ENCODE measurements at places on chromosomes 4 and X.
A peak's percentile ranks its signal among the peaks of the same experiment; 100 is the strongest.

GRCh38 chr4:48100256-48100655 lies 33.8 kb downstream of the TXK start:
- DNase-seq: no peak

- no peak for DNase-seq
These were observed 273.5 kb upstream of the HS3ST1 start for GRCh38 chr4:11701966-11702725.

GRCh38 chr4:28976369-28976768 lies 1743.8 kb upstream of the PCDH7 start:
- DNase-seq: no peak

DNA sequence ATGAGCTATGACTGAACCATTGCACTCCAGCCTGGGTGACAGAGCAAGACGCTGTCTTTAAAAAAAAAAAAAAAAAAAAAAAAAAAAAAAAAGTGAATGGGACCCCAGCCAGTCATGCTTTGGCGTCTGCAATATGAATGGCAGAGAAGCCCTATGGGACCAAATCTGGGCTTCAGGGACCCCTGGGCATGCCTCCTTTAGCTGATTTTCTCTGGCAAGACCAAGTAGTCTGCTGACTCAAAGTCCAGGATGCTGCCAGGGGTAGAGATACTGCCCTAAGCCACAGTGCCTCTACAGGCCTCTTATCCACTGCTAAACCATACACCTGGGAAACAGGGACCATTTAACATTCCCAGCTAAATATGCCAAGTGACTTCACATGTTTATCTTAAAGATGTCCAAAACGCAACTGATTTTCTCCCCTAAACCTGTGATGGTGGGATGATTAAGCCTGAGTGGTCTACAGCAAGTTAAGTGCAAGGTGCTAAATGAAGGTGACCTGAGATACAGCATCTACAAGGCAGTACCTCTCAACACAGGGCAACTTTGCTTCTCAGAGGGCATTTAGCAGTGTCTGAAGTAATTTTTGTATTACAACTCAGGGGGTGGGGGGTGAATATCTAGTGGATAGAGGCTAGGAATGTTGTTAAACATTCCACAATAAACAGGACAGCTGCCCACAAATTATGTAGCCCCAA lies 5.8 kb downstream of the RPS4X start:
- no peak for DNase-seq

- DNase-seq: no peak
These were observed 60.5 kb downstream of the CPE start for GRCh38 chr4:165439344-165439743.

GRCh38 chr4:155391932-155392331 lies 15.2 kb upstream of the MAP9 start:
- no peak for DNase-seq

DNA sequence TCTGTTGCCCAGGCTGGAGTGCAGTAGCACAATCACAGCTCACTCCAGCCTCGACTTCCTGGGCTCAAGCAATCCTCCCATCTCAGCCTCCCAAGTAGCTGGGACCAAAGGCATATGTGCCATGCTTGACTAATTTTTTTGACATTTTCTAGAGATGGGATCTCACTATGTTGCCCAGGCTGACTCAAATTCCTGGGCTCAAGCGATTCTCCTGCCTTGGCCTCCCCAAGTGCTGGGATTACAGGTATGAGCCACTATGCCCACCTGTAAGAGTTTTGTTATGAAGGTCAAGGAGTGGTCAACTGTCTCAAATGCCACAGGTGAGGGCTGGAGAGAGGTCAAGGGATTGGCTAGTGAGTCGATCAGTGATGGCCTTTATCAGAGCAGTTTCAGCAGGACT lies 32.5 kb downstream of the TMEM150C start:
- DNase-seq: no peak

GRCh38 chrX:110462957-110463356 lies 104.3 kb downstream of the RTL9 start:
- DNase-seq: no peak

- DNase-seq: no peak
These were observed 189.5 kb downstream of the GASK1B start for GRCh38 chr4:157983300-157983699.

- DNase-seq: no peak
These were observed 35.3 kb upstream of the SCRG1 start for GRCh38 chr4:173434231-173434630.

- DNase-seq: no peak
These were observed 959 bp upstream of the REST start for GRCh38 chr4:56906489-56907393.

DNA sequence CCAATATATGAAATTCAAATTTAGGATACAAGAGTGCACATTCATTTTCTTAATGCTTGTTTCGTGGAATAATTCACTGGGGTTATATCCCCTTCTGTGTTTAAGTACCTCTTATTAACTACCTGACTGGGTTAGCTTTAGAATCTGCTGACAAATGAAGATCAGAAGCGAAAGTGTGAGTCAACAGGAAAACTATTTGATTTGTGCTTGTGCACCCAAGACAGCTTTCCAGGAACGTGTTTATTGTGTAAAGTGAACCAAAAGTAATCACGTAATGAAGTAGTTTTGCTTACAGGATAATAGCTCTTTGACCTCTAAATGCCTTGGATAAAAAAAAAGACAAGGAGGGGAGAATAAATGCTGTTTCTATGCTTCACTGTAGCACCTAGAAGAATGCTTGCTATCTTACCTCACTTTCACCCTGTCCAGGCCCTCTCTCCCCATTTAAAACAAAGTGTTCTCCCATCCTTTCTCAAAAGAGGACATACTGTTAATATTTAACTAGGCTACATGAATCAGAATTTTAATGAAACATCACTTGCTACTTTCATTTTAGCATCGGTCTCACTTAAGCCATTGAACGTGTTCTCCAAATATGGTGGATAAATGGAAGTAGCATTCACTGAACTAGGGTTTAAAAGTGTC lies 141.9 kb downstream of the THOC2 start:
- no peak for DNase-seq

GRCh38 chr4:4572821-4573220 lies 31.0 kb upstream of the STX18 start:
- no peak for DNase-seq

DNA sequence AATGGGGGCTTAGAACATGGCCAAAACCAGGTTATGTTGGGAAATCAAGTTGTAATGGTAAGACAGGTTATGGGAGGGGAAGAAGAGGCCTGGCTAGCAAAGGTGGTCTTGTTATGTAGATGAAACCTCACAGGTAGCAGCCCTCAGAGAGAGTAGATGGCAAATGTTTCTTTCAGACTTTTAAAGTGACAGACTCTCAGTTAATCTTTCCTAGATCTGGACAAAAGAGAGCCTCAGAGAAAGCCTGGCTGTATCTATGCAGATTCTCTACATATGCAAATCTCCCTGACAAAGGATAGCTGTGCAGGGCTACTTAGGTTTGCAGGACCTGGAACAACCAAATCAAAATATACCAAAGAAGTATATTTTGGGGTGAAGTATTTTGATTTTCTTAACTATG lies 284.1 kb upstream of the AMOT start:
- no peak for DNase-seq

DNA sequence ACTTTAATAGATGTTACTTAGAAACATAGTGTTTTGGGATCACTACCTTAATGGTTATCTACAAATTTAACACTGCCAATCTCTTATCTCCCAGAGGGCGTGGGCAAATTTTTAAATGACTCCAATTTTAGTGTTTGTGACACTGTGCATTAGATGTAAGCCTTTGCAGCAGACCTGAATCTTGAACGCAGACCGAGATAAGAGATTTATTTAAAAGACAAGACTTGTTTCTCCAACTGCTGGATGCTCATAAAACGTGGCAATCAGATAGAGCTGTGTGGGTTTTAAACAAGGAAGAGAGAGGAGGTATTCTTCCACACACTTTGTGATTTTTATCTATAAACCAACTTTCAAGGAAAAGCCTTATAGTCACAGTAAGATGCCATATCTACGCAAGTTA lies 252.5 kb upstream of the NR3C2 start:
- DNase-seq: no peak

GRCh38 chrX:46325312-46325877 lies 219.8 kb downstream of the ZNF674 start:
- no peak for DNase-seq

DNA sequence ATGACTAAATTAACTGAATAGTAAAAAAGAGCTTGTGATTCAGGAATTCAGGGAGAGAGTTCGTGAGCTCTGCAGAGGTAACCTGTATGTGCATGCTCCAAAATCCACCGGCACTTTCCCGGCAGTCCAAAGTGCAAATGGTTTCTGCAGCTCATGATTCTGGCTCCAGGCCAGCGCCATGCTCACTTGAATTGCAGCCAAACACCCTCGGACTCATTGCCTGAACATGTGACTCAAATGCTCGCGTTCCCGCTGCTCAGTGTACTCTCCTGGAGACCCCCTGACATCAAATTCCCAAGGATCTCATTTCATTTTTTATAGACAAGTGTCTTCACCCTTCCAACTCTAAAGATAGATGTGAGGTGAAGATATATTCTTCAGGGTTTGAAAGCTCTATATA lies 44.1 kb upstream of the SH3RF1 start:
- peak; percentile 40 for DNase-seq

- no peak for DNase-seq
These were observed 1.0 kb upstream of the USP27X start for GRCh38 chrX:49878128-49878833.

DNA sequence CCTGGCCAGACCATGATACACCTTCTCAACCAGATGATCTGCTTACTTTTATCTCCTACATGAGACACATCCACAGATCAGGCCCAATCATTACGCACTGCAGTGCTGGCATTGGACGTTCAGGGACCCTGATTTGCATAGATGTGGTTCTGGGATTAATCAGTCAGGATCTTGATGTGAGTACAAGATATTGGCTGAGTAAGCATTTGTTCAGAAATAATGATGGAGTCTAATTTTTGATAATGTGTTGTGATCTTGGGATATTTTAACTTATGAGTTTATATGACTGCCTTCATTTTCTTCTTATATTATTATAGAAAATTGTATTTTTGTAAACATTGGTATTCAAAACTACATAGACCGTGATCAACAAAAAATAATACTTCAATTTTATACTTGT lies 39.4 kb downstream of the SLC10A6 start:
- DNase-seq: no peak

- no peak for DNase-seq
These were observed 20.2 kb upstream of the TMEM184C start for GRCh38 chr4:147596981-147597380.

DNA sequence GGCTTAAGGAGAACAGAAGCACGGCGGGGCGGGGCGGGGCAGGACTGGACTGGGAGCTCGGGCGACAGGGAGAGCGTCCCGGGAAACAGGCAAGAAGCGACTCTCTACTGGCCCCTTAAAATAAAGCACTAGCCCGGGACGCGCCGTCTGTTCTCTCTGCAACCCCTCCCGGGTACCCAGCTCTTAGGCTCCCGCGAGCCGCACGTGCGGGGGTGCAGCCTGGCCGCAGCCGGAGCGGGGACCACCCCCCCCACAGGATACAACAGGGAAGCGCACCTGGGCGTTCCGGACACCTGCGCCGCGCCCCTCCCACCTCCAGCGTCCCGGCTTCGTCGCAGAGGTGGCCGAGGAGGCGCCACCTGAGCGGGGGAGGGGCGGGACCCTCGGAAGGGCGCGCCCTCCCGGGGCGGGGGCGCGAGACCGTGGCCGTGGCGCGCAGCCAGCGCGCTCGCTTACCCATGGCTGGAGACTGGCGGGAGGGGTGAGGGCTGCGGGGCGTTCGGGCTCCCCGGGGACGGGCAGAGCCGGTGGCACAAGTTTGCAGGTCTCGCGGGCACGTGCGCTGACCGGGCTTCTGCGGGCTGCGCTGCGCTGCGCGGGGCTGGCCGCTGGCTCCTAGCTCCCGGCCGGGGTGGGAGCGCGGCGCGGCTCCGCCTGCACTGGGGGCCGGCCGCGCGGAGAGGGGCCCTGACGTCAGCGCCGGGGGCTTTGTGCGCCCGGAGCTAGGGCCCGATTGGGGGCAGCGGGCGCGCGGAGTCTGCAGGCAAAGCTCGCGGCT lies 91.5 kb downstream of the GEMIN8 start:
- peak; percentile 43 for DNase-seq

DNA sequence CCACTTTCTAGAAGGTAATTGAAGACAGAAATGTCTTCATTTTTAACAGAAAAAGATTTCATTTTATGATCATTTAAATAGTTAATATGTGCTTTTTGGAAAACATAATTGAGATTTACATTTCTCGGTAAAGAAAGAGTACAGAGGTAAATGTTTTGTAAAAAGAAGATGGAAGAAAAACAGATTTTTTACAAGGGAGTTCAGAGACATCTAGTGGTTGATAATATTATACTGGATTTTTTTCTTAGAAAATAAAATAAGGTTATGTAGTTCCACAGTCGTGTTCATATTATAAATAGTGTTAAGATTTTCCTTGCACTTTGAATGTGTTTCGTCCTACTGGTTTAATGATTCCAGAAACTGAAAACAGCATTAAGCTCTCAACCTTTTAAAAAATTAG lies 60.6 kb downstream of the SMARCA1 start:
- no peak for DNase-seq

- peak; percentile 1 for DNase-seq
These were observed 269.6 kb downstream of the GBA3 start for GRCh38 chr4:22962295-22962694.

DNA sequence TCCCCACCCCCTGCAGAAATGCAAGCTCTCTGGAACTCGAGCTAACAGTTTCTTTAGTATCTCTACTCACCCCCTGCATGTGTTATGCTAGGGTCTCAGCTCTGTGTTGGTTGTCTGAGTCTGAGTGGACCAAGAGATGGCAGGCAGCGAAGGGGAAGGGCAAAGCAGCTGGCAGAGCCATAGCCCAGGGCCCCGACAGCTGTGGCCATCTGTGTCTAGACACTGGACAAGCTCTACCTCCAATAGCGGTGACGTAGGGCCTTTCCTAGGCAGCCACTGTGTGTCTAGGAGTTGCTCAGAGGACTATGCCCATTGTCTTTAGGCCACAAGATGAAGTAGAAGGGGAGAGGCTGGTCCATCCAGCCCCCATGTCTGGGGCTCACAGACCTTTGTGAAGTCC lies 79.2 kb downstream of the EFNB1 start:
- no peak for DNase-seq

DNA sequence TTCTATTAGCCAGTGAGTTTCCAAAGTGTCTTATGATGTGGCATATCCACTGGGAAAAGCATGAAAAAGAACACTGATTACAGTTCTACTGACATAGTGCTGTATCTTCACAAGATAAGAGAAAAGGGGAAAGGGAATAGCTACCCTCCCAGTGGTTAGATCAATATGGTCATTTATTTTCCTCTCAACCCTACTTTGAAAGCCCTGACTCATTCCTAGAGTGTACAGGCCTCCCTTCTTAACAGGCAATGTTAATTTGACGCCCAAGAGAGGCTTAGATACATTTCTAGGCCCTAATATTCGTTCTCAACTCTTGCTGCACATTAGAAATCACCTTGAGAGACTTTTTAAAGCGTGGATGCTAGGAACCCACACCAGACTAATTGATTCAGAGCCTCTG lies 20.4 kb upstream of the BRS3 start:
- DNase-seq: no peak

DNA sequence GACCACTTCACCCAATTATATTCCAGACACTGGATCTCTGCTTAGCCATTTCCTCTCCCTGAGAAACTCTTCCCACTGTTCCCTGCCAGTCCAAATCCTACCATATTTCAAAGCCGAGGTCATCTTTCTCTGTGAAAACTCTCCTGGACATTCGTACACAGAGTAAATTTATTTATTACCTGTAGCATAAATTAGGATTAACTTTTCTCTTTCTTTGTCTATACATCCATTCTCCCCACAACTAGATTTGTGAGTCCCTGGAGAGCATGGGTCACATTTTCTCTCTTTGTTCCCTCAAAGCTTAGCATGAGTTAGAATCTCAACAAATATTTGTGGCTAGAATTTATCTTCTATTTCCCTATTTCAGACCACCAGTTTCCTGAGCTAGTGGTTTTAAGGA lies 27.8 kb upstream of the SMIM10 start:
- DNase-seq: no peak

- no peak for DNase-seq
These were observed 15.6 kb downstream of the RASL11B start for GRCh38 chr4:52877694-52878093.

Measured in hindlimb muscle (tissue), 1 donor.